ENCODE measurements at places on chromosomes 4 and X. TPM values are rescaled to one million over a fixed set of nuclear protein-coding genes. Genes with fewer than 3 reads are reported as not detected.
A peak's percentile ranks its signal among the peaks of the same experiment; 100 is the strongest.

- DNase-seq, result no peak
Observed at GRCh38 chrX:103405009-103405333, 28.6 kb downstream of the BEX3 start.

DNA sequence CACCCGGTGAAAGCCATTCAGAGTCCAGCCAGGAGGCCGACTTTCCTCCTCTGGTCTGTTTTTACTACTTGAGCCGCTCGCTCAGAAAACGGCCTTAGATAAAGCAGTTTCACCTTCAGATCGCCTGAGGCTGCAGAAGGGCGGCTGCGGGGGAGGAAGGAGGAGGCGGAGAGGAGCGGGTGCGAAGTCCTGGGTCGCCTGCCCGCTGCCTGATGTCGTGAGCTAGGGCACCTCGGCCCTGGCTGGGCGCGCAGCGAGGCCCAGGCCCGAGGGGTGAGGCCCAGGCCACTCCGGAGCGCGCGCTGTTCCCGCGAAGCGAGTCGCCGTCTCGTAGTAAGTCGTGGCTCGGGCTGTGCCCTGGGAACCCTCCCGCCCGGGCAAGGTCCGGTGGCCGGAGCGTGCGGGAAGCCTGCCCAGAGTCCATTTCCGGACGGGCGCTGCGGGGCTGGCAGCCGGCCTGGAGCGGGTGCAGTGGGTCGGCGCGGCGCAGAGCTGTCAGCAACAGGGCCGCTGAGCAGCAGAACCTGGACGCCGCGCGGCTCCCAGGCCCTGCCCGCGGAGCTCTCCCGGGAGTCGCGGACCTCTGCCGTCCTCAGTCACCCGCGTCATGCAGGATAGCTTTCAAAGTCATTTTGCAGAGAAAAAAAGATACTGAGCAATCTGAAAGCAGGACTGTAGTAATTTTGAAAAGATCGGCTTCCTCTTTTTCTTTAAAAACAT lies 18.6 kb downstream of the TRIM2 start:
- peak; percentile 71 for DNase-seq

GRCh38 chr4:83757121-83757621 lies 221.3 kb downstream of the GPAT3 start:
- DNase-seq, result no peak

DNA sequence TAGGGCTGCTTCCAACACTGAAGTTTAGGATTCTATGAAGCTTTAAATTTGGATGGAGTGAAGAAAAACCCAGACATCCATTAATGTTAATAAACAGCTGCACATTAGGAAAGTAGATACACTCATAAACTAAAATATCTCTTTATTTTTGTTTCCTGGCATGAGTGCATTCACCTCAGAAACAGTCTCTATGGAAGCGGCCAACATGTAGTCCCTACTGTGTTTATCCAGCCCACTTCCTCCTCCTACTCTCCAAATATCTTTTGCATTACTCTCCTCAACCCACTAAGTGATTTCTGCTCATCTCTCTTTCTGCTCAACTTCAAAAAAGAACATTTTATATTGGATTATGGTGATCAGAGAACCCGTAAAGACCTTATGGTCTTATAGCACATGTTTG lies 180.3 kb upstream of the MXRA5 start:
- no peak for DNase-seq

DNA sequence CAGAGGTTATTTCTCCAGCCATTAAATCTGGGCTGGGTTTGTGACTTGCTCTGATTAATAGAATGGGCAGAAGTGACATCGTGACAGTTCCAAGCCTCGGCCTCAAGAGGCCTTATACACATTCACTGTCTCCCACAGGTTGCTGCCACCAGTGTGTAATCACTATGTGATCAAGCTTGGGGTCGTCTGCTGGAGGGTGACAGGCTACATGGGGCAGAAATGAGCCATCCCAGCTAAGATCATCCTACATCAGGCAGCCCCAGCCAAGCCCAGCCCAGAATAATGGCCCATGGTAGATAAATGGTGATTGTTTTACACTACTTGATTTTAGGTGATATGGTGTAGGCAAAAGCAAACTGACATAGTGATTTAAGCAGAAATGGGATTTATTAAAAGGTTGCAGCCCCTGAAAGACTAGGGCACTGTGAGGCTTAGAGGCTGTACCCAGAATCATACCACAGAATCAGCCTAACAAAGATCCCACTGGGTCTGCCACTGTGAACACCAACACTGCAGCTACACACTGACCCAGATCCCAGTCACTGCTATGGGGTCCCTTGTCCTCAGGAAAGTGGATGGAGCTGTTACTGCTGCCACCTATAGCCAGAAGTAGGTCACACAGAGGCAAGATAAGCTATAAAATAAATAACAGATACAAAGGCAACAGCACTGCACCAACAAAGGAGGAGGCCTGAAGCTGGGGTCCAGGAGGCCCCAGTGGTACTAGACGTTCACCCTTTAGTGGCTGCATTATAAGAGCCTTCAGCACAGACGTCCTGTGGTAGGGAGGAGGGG lies 159.6 kb upstream of the RBPJ start:
- DNase-seq, result no peak

DNA sequence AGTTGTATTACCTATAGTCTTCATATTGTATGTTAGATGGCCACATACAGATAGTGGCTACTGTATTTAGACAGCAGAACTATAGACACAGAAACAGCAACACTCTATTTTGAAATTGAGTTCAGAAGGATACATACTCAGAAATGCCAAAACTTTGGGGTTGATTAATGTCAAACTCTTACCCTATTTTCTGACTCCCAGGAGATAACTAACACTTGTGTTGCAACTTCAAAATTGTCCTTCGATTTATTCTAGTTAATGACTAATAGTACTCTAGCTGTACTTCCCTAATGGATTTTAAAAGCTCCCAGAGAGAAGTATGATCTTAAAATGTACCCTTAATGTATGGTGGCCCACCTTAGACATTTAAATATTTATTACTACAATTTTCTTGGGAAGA lies 229.9 kb upstream of the UGT8 start:
- DNase-seq, result no peak

Gene EPGN
- total RNA-seq, result not detected

GRCh38 chrX:134990801-134991481 lies at the start of gene SMIM10:
SMIM10 (plus strand) TSS chrX:134990991; CDS start chrX:134991096, 105 bp downstream.
- peak; percentile 84 for DNase-seq

Gene DDIT4L
- 1.2 TPM for total RNA-seq

- no peak for DNase-seq
Observed at GRCh38 chr4:66569228-66569627, 898.9 kb upstream of the EPHA5 start.

Gene CA5B
- 4.8 TPM for total RNA-seq

Gene COMMD8
- total RNA-seq, result 14.3 TPM

DNA sequence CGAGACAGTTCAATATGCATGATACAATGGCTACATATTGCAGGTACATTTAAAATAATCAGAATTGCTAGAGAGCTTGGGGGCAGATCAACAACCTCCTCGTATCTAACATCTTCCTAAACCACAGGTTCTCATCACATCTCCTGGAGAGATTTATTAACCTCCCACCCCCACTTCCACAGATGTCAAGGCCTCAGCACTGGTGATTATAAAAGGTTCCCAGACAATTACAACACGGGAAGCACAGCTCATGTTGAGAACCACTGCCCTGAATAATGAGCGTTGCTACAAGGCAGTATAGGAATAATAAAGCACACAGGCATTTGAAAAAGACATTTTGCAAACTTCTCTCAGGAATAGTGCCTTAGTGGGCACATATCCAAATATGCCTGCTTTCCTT lies 42.8 kb downstream of the ELOVL6 start:
- DNase-seq, result no peak

GRCh38 chr4:110586131-110586850 lies 36.6 kb downstream of the PITX2 start:
- no peak for DNase-seq

DNA sequence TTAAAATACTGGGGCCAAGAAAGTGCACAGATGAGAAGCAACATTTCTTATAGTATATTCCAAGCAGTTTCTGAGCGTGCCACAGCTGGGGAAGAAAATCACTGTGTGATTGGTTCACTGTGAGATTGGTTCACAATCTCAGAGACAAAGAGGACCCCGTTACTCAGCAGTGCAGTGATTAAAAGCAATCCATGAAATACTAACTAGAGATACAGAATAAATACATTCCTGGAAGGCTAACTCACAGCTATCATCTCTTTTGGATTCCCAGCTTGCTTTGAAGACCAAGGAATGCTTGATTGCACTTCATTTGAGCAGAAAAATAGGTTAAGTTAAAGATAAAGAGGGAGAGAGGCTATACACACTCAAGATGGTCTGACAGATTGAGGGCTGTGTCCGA lies 132.1 kb upstream of the RAPGEF2 start:
- no peak for DNase-seq

Gene UGT2B7
- not detected for total RNA-seq

DNA sequence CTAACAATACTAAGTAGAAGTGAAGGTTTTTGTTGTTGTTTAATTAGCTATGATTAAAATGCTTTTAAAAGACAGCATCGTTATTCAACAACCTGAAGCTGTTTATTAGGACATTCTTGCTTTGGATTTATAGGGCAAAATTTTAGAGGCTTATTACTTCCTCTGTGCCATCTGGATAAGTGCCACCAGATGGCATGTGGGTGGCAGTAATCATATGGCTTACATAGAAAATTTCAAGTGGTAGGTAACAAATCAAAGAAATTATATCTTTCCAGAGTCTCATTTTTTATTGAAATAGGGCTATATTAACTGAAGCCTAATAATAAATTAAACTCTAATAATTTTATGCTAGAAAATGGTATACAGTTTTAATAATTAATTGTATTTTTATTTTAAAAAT lies 83.3 kb upstream of the HTR2C start:
- no peak for DNase-seq

- no peak for DNase-seq
Observed at GRCh38 chr4:76203541-76203940, 10.1 kb downstream of the SCARB2 start.

- no peak for DNase-seq
Observed at GRCh38 chr4:70688795-70689231, 481 bp downstream of the UTP3 start.

DNA sequence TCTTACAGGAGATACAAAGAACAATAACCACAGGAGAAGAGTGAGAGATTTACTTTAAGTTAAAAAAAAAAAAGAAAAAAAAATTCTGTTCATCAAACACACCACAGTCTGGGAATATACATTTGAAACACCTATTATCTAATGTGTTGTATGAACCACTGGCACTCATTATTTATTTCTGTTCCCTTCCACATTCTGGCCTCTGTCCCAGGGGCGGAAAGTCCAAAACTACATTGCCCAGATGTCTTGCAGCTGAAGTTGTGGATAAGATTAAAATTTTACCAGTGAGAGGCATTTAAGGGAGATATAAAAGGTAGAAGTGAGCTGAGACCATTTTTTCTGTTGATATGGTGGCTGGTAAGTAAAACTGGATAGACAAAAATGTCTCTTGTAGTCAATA lies 56.2 kb downstream of the SCLT1 start:
- no peak for DNase-seq

- peak; percentile 64 for DNase-seq
Observed at GRCh38 chrX:10620121-10620699, at the start of gene MID1. MID1 (minus strand) TSS chrX:10620585; CDS start chrX:10567547, 53,038 bp downstream.

Gene SH2D1A
- total RNA-seq, result 1.6 TPM

DNA sequence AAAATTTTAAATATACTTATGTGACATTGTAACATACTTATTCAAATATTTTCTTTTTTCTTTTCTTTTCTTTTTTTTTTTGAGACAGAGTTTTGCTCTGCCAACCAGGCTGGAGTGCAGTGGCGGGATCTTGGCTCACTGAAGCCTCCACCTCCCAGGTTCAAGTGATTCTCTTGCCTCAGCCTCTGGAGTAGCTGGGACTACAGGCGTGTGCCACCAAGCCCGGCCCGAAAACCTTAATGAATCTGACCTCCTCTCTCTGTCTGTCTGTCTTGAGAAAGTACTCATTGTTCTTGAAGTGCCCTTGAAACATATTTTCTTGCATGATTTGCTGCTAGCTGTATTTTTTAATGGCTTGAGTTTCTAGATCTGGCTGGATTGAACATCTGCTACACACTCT lies 136.8 kb downstream of the ANAPC4 start:
- no peak for DNase-seq

GRCh38 chr4:48380583-48381167 lies 39.3 kb downstream of the SLAIN2 start:
- no peak for DNase-seq

Data from heart right ventricle (tissue), 16 donors.